ENCODE measurements at places on chromosomes 7 and 10.

DNA sequence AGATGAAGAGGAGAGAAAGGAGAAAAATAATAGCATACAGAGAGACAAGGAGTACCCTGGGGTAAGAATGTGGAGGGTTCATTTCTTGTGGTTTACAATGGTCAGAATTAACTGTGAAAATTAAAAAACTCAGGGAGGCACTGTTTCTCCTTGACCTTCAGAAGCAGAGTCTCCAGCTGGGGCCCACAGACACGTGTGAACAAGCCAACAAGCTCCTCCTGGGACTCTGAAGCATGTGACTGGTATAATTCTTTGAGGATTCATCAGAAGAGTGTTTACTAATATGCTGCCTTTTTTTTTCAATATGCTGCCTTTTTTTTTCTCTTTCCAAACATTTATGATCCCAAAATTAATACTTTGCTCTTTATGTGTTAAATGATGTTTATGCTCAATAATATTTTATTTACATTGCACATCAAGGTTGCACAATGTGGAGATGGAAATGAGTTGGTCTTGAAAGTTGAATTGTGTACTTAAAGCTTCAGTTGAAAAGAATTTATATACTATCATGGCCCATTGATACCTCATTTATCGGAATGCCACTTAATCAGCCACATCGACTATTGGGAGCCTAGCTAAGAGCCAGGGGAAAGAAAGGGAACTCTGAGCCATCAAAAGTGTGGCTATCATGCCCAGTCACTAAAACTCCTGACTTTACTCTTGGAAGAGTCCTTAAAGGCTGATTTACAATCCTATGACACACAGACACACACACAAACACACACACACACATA lies 134.7 kb upstream of the RHOBTB1 start:
- no peak for DNase-seq

GRCh38 chr10:28060031-28060607 lies 61.2 kb upstream of the ODAD2 start:
- DNase-seq, result no peak

GRCh38 chr7:20541608-20542349 lies 73.7 kb upstream of the ABCB5 start:
- DNase-seq, result no peak

DNA sequence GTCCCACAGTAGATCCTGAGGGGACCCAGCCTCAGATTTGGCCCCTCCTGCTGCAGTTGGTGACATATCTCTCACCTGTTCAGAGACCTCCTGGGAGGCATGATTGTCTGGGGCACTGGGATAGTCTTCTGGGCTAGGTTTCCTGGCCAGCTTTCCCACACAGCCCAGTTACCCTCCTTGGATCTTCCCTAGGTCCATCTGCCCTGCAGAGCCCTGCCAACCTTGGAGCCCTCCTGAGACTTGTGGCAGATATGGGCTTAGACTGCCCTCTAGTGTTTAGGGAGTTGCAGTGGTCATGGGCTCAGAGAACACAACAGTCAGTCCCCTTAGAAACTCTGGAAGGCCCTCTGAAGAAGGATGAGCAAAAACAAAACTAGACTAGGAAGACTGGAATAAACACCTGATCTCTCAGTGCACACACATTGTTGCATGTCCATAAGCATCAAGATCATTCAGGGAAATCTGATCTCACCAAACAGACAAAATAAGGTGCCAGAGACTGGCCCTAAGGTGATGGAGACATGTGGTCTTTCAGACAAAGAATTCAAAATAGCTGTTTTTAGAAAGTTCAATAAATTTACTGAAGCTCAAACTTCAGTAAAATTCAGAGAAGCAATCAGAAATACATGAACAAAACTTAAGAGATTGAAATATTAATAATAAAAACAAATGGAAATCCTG lies 324.6 kb downstream of the ATRNL1 start:
- no peak for DNase-seq

- no peak for DNase-seq
Observed at GRCh38 chr10:59432207-59432900, 70.0 kb upstream of the FAM13C start.

DNA sequence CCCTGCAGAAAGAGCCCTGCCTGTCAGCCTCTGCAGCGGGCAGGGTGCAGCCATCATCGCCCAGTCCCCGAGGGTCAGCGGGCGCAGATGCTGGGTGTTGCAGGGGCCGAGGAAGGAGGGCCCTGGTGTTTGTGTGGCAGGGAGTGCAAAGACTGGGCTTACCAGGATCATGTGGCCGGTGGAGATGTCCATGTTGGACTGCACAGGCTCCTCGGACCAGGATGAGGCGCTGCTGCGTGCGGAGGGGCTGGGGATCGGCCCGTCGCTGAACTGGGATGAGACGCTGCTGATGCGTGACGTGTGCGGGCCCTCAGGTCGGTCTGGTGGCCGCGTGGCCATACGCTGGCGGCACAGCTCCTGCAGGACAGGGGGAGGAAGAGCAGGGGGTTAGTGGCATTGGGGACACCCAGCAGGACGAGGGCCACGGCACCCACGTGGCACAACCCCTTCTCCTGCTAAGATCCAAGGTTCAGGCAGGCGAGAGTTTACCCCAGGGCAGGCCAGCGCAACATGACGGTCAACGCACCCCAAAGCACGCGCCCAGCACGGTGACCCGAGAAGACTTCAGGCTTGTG lies 319.5 kb downstream of the DNAJB6 start:
- no peak for DNase-seq

DNA sequence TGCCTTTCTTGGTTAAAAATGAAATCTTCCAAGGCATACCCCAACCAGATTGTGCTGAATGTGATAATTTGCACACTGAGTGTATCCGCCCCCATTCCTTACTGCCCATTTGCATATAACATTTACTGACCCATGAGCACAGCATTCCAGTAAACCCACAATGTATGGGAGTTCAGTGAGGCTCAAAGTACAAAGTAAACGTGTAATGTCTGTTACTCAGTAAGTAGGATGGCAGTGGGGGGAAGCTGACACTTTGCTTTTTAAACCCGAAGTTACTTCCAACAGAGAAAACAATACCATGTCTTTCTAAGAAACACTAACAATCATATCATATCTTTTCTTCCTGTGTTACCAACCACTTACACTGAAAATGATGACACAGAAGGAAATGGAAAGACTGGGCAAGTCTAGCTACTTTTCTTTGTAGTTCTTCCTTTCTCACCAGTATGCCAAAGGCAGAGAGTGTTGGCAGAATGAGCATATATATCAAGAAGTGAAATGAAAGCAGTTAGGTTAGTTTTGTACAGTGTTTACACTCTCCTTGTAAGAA lies 27.1 kb upstream of the SOSTDC1 start:
- no peak for DNase-seq

- no peak for DNase-seq
Observed at GRCh38 chr10:73018632-73019031, 64.0 kb upstream of the PLA2G12B start.

DNA sequence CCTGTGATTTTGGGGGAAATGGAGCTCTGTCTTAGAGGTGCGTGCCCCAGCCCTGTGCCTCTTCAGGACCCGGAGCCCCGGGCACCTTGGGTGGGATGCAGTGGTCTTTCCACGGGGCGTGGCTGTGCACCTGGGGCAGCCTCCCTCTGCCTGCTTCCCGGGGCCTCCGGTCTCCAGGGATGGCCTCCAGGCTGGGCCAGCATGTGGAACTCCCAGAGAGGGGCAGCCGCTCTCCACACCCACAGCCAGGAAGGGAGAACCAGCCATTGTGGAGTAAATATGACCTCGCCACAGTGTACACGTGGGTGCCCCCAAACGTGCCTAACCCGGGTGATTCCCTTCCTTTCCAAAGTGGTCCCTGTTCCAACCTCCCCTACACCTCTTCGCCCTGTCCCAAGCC lies 52.6 kb downstream of the JAKMIP3 start:
- DNase-seq, result no peak

- DNase-seq, result no peak
Observed at GRCh38 chr7:47521011-47521795, 60.7 kb downstream of the TNS3 start.
